ENCODE measurements at places on chromosomes 4 and X.

DNA sequence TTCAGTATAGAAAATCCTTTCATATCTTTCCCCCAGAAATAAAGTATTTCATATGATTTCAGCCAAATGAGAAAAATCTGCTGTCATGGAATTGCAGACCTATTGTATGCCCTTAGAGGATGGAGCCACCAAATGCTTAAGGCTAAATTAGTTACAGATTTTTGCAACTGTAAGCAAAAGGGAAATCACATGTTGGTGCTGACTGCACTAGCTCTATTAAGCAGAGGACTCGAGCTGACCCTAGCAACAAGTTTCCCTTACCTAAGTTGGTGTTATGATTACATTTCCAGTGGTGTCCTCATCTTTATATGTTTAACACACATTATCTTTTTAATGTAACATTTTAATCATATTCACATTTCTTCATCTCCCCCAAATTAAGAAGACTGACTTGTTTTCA, 58.3 kb upstream of the DOCK11 start:
- no peak for DNase-seq

DNA sequence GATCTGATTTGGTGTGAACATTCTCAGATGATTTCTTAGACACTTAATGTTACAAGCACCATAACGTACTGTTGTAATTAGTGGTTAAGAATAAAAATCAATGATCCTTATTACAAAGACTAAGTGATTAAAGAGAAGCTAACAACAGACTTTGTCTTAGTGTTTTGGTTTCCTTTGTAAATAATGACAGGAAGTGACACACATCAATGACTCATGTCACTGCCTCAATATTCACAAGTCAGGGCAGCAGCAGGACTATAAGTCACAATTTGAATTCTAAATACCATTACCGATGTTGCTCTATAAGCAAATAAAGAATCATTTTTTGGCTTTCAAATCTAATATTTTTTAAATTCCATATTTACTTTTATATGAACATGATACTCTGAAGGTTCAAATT, 115.8 kb upstream of the FAT4 start:
- no peak for DNase-seq

- DNase-seq, result no peak
These were observed 8.5 kb downstream of the SPP1 start for GRCh38 chr4:87983996-87984395.

DNA sequence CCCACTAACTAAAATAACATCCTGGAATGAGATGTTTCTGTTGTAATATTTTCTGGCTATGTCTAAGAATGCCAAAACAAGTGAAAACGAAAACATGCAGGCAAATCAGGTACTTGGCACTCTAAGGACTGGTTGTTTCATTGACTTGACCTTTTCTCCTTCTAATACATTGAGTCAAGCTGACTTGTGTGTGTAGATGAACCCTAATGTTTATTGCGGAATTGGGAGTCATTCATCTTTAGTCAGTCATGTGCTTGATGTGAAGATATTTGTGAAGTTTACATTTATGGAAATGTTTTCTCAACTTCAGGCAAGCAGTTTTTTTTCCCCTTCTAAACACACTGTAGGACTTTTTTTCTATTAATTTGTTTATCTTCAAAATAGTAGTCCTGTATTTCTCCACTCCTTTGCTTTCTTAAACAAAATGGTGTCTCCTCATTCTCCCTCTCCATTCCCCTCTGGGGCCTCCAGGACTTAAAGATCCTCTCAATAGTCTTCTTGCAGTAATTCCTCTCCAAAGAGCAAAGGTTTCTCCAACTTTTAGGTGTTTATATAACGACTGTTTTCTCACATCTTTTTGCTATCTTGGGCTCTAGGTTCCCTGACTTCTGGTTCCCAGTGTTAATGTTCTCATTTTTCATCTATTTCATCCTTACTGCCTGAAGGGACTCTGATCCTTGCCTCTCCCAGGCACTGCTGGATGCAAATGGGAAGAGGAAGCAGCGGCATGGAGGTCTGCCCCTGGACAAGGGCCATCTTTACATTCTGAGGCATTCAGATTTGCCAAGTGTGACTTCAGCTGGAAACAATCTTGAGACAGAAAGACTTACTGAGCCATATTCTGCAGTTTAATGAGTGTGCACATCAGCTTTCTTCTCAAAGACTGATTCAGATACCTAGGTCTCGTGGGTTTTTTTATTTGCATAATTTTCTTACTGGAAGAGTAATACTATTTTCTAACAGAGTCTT, 166.4 kb downstream of the ARHGAP6 start:
- no peak for DNase-seq

- DNase-seq, result no peak
These were observed 162.0 kb downstream of the SNCA start for GRCh38 chr4:89674876-89675459.

GRCh38 chrX:133523526-133523925, 108.2 kb upstream of the GPC4 start:
- DNase-seq, result no peak

Data from CD4-positive, alpha-beta T cell treated with Interleukin-2 at 100 ng/mL for 4 hours (primary cell).